Right cardiac atrium (tissue), 5 donors: ENCODE measurements at places on chromosomes 1 and 21. TPM values are rescaled to one million over a fixed set of nuclear protein-coding genes. Genes with fewer than 3 reads are reported as not detected.

Gene CTSE
- total RNA-seq = 0.18 TPM

Gene INKA2
- 46.2 TPM for total RNA-seq

Gene ZFP69
- total RNA-seq = 2.5 TPM

Gene HRNR
- total RNA-seq = not detected

Gene MYOG
- not detected for total RNA-seq

Gene GPR37L1
- total RNA-seq = 0.21 TPM

Gene OR2G6
- not detected for total RNA-seq

Gene CCDC27
- total RNA-seq = 0.14 TPM

Gene HEYL
- 25.9 TPM for total RNA-seq

Gene ERVH48-1
- total RNA-seq = not detected
